ENCODE measurements at places on chromosomes 2 and 18.
A peak's percentile ranks its signal among the peaks of the same experiment; 100 is the strongest.

- peak; percentile 99 for DNase-seq
Measured at GRCh38 chr2:121755237-121756111, at the start of gene TSN. TSS of gene TSN (plus strand) at chr2:121755651. CDS start at chr2:121755780, 129 bp downstream.

DNA sequence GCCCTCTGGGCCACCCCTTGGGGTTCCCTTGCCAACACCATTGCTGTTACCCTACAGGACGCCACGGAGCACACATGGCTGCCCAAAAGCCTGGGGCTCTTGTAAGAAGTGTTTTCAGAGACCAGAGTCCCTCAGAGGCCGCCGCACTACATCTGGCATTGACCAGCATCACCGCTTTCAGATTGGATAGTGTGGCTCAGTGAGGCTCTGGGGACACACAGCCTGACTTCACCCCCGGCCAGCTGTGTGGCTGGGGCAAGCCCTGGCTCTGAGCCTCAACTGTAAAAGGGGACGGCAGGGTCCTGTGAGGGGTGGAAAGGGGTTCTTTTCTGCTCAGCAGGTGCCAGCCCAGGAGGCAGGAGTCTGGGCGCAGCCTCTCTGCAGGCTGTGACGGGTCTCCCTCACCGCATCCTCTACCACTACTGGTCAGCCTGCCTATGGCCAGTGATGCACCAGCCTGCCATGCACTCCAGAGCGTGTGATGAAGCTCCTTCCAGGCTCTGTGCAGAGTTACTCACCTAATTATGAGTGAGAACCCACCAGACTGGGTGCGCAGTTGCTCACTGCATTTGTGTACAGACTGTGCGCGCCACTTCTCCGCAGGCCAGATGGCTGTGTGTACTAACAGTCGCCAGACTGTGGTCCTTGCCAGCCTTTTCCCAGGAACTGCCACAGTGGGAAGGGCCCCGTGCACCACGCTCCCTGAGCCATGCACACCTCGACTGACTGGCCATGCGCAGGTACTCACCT, 10.7 kb upstream of the OTOF start:
- DNase-seq = no peak

DNA sequence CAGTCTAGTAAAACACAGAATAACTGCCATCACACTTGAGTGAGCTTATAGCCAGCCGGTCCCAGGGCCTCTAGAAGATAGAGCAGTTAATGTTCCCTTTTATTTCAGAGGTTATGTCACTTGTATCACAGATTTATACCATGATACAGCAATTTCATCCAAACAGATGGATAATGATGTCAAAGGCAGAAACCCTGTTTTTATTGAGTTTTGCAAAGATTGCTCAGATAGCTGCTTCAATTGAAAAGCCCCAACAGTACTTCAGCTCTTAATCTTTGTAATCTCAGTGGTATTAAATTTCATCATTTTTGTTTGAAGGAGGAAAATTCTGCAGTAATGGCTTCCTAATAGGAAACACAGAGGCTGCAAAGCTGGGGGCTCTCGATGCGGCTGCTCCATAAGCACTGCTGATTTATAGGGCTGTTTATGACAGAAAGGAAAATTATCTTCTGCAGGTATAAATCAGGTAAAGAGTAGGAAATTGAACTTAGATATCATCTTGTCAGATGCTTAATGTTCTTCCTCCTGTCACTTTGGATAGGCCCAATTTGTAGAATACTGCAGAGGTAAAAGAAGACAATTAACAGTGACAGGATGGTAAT, 112.3 kb downstream of the LNPK start:
- DNase-seq = no peak

- no peak for DNase-seq
Measured at GRCh38 chr2:54606393-54606958, 117.0 kb upstream of the EML6 start.

DNA sequence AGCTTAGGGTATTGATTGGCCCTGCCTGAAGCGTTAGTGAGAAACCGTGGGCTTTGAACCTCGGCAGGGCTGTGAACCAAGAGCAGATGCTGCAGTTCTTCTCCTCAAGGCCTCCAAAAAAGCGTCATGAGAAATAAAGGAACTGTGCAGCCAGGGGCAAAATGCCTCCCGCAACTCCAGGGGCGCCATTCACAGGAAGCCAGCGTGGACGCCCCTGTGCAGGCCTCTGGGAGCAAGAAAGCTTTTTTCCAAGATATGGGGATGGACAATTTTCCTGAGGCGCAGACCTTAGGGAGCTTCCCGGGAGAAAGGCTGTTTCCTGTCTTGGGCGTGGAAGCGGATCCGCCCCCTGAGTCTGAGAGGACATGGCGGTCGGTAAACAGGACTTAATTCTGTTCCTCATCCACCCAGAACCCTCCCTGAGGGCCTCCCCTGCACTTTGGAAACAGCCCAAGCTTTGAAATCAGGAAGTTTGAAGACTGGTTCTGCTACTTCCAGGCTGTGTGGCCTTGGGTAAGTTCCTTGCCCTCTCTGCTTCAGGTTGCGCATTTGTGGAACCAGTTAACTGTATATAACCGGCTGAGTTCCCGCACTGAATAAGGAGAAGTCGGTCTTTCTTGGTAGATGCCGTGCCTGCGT, 29.6 kb upstream of the CABLES1 start:
- no peak for DNase-seq

- no peak for DNase-seq
Measured at GRCh38 chr2:134232461-134232860, 21.4 kb upstream of the MGAT5 start.

- DNase-seq = no peak
Measured at GRCh38 chr2:152063325-152063924, 35.4 kb downstream of the CACNB4 start.

GRCh38 chr2:157840568-157841156, 35.5 kb downstream of the ACVR1 start:
- DNase-seq = no peak

GRCh38 chr18:48777744-48778116, 173.0 kb downstream of the SMAD7 start:
- peak; percentile 32 for DNase-seq

DNA sequence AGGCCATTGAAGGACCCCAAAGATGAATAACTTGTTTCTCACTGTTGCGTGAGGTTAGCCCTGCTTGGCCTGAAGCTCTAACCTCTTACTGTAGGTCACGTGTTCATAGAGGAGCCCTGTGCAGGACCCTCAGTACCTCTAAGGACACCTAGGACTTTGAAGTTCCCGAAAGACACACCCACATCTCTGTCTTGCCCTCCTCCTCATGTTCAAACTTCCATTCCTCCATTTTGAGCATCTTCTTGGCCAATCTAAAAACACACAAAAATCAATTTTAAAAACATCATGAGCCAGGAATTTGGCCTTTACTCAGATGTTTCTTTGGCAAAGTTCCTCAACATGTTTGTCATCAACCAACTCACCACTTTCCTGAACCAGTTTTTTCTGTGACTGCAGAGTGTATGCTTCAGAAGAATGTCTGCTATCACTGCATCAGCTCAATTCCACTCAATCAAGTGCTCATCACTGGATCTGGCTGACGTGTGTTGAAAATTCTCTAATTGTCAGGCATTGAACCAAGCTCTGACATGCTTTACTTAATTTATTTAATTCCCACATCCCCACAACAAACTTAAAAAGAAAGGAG, 101.6 kb downstream of the AP1S3 start:
- DNase-seq = no peak

- DNase-seq = no peak
Measured at GRCh38 chr2:164617466-164617865, 3.8 kb downstream of the GRB14 start.

- no peak for DNase-seq
Measured at GRCh38 chr2:26628561-26629345, 12.4 kb downstream of the CIB4 start.

GRCh38 chr2:101405351-101405899, 18.1 kb upstream of the CREG2 start:
- peak; percentile 55 for DNase-seq

- no peak for DNase-seq
Measured at GRCh38 chr18:9730786-9731185, 22.7 kb downstream of the RAB31 start.

DNA sequence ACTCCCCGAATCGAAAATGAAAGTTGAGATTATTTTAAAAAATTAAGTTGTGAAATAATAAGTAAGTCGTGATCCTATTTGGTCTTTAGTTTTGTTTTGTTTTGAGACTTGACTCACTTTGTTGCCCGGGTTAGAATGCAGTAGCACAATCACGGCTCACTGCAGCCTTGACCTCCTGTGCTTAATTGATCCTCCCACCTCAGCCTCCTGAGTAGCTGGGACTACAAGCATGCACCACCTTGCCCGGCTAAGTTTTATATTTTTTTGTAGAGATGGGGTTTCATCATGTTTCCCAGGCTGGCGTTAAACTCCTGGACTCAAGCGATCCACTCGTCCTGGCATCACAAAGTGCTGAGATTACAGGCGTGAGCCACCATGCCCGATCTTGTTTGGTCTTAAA, 326.2 kb downstream of the MYCN start:
- DNase-seq = no peak

DNA sequence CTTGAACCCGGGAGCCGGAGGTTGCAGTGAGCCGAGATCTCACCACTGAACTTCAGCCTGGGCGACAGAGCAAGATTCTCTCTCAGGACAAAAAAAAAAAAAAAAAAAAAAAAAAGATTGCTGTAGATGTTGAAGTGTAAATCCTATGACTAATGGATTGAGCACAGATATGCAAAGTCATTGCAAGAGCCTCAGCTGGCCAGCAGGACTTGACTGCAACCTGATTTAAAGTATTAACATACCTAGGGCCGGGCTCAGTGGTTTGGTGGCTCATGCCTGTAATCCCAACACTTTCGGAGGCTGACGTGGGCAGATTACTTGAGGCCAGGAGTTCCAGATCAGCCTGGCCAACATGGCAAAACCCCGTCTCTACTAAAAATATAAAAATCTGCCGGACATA, 103.4 kb upstream of the MSH2 start:
- peak; percentile 47 for DNase-seq

- no peak for DNase-seq
Measured at GRCh38 chr2:158651358-158652057, 143.6 kb upstream of the DAPL1 start.

GRCh38 chr18:6636091-6636490, 93.4 kb upstream of the ARHGAP28 start:
- DNase-seq = no peak

DNA sequence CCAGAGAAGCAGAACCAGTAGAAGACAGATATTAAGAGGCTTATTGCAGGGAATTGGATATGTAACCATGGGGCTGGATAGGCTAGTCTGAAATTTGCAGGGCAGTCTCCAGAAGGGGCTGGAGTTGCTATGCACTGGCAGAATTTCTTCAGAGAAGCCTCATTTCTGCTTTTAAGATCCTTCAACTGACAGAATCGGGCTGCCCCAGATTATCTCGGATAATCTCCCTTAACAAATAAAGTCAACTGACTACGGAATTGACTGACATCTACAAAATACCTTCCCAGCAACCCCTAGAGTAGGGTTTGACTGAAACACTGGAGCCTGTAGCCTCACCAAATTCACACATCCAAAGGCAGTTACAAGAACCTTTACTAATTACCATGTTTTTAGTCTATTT, 136.4 kb downstream of the SOCS6 start:
- DNase-seq = no peak

DNA sequence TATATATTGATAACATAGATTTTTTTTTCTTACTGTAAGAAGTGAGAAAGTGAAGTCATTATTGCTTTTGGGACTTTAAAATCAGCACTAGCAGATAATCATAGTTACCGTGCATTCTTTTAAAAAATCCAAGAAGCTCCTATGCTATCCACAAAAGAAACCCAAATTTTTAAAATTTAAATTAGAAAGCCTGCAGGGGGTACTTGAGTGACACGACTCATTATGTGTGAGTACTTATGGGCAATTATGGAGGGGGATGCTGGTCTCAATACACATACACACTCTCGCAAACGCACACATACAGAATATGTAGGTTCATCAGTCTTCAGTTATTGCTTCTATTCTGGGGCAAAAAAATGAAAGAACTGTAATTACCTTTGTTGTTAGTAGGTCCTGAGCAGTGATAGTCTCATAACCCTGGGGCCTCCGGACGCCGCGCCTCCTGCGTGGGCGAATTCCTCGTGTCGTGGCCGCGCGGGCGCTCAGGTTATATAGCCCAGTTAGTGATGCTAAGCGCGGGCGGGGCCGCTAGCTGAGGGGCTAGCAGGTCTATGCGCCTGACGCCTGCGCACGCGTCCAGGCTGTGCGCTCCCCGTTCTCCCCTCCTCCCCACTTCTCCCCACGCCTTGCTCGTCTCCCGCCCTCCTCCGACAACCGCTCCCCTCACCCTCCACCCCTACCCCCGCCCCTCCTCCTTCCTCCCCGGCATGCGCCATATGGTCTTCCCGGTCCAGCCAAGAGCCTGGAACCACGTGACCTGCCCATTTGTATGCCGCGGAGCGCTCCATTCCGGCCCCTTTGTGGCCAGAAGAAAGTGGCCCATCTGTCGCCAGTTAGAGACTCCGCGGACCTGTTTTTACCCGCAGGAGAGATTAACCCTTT, at the start of gene NEUROD1:
Gene NEUROD1, minus strand, starts transcription at position 463 of the 882 bp plus-strand sequence. CDS start 1,657 bp downstream, outside the sequence.
- no peak for DNase-seq

DNA sequence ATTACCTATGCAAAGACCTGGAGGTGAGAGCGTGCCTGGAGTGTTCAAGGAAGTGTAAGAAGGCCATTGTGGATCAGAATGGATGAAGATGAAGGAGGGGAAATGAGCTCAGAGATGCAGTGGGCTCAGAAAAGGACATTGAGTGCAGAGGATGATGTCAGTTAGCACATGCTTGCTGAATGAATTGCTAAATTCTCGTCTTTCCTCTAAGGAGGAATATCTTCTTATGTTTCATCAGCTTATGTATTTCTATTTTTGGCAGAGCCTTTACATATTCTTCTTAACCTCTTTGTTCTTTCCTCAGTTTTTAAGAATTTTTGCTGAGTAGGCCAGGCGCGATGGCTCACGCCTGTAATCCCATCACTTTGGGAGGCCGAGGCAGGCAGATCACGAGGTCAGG, 30.9 kb downstream of the FAM171B start:
- no peak for DNase-seq

- no peak for DNase-seq
Measured at GRCh38 chr2:211440107-211440506, 883.7 kb downstream of the CPS1 start.

DNA sequence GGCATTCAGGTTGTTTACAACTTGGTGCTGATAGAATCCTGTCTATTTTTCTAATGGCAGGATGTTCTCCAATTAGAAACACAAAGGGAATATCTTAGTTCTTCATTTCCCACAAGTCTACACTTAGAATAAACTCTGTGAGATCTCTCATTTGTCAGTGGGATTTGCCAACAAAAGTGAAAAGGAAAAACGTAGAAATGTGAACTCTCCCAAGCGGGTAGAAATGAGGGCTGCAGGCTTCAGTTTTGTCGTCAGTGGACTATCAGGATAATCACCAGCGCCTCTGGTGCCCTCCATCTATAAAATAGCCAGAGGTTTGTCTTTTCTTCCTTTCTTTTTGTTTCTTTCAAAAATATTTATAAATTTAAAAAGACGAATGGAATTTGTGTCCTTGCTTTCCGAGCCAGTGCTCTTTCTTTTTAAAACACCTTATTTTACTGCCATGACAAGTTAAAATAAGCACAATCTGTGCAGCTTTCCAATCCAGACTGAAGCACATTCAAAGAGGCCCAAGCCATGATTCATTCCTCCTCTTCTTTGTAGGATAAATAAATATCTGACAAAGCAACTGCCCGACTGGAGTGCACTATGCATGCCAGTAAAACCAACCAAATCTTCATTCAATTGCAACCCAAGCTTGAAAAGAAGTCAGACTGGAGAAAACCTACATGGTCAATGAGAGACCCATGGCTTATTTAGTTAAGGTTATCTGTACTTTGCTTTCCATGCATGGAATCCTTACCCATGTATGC, 185.8 kb downstream of the ANKRD44 start:
- no peak for DNase-seq
